ENCODE measurements at places on chromosomes 5 and 9. TPM values are rescaled to one million over a fixed set of nuclear protein-coding genes. Genes with fewer than 3 reads are reported as not detected.

DNA sequence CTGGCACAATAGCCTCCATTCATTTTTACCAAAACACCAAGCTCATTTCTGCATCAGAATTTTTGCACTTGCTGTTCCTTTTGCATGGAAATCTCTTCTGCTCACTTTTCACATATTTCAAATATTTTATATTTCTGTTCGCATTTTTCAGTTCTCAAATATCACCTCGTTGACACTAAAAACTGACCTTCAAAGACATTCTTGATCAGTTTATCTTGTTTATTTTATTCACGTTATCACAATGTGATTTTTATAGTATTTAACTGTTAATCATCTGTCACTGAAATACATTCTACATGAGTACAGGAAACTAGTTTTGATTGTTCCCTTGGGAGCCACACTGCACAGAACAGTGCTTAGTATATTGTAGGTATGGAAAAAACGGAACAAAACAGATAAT, 29.6 kb downstream of the CDH10 start:
- DNase-seq = no peak

- DNase-seq = no peak
Observed at GRCh38 chr5:169694091-169694625, 57.1 kb downstream of the DOCK2 start.

DNA sequence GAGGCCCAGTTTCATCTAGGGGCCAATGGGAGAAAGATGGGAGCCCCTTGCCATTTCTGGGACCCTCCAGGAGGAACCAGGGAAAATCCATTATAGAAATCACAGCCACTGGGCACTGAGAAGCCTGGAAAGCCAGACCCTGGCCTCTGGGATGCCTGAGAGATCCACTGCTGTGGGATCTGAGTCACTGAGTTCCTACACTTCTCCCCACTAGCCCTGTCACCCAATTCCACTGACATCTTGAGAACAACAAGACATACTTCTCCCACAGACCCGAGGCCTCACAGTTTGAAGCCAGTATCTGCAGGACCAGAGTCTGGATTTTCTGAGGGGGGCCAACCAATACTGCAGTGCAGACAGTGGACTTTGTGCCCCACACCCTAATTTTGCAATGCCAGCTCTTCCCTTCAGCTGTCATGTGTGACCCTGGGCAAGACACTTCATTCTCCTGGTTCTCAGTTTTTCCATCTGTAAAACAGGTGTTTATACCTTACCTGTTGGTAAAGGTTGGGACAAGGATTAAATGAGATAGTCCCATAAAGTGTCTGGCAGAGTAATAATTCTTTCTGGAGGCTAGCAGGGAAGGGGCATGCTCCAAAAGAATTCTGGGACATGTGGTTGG, 46.5 kb downstream of the CXXC5 start:
- no peak for DNase-seq

GRCh38 chr5:116479776-116480675, 94.6 kb downstream of the SEMA6A start:
- DNase-seq = no peak

Gene ACTBL2
- 0.12 TPM for total RNA-seq
